ENCODE measurements at places on chromosomes 6 and 20.

DNA sequence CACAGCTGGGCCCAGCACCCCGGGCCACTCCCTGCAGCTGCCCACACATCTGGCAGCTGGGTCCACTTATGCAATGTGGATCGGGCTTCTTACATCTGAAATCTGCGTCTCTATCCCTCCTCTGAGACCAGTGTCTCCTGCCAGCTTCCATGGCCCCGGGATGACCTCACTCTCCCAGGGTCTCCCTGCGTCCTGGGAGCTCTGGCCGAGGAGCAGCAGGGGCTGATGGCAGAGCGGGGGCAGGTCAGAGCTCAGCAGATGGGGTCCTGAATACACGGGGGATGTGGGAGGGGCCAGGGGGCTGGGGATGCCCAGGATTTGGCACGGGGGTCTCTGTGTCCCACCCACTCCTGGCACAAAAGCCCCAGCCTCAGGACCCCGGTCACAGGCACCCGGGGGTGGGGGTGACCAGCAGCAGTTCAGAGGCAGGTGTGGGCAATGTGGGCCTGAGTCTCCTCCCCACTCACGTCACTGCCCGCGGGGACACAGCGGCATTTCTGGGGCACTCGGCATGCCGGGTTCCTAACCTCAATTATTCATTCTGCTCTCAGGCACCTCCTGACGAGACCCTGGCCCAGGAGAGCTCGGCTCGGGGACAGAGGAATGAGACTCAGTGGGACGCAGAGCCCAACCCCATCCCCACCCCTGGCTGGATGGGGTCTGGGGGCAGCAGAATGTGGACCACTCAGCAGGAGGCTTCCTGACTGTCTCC, 16.4 kb downstream of the CHRNA4 start:
- no peak for DNase-seq

DNA sequence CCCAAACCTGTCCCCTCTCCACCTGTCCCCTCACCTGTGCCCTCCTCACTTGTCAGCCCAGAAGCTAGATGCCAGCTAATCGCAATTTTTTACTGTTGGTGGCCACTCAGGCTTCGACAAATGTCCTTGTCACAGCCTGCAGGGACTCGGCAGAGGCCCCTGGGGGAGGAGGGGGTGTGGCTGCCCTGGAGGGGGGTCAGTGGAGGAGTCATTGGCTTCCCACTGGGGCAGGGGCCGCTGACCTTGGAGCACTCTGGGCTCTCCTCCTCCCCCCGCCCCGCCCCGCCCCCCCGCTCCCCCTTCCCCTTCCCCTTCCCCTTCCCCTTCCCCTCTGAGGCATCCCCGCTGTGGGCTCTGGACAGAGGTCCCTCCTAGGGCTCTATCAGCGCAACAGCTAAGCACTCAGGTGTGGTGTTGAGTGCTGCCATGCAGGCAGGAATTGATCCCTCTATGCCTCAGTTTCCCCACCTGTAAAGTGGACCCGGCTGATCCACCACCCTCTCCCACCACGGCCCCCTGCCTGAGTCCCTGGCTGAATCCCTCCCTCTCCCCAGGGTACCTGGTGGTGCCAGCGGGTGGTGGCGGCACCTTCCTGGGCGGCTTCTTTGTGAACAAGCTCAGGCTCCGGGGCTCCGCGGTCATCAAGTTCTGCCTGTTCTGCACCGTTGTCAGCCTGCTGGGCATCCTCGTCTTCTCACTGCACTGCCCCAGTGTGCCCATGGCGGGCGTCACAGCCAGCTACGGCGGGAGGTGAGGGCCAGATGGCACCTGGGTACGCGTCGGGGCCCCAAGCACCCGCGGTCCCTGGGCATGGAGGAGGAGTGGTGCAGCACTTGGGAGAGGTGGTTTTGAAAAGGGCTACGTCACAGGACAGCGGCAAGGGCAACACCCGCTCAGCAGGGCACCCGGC, 23.8 kb downstream of the SLCO4A1 start:
- DNase-seq = no peak

- no peak for DNase-seq
Measured at GRCh38 chr20:47318586-47319516, 37.6 kb downstream of the ZMYND8 start.

GRCh38 chr6:119436583-119436982, 87.0 kb upstream of the MAN1A1 start:
- DNase-seq = no peak

DNA sequence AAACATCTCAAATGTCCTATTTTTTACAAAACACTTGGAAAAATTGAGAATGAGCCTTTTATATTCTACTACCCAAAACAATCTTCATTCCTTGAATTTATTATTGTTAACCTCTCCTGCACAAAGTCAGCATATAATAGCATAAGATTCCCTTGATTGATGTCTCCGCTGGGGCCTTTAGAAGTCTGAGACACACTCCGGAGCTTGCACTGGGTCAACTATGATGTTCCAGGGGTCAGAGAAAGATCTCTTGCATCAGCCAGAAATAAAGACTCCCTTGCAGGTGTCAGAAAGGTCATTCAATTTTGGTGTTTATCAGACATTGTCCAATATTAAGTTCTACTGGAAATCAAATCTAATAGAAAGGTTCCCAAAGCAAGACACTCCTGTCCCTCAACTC, 29.7 kb upstream of the NHSL1 start:
- no peak for DNase-seq

DNA sequence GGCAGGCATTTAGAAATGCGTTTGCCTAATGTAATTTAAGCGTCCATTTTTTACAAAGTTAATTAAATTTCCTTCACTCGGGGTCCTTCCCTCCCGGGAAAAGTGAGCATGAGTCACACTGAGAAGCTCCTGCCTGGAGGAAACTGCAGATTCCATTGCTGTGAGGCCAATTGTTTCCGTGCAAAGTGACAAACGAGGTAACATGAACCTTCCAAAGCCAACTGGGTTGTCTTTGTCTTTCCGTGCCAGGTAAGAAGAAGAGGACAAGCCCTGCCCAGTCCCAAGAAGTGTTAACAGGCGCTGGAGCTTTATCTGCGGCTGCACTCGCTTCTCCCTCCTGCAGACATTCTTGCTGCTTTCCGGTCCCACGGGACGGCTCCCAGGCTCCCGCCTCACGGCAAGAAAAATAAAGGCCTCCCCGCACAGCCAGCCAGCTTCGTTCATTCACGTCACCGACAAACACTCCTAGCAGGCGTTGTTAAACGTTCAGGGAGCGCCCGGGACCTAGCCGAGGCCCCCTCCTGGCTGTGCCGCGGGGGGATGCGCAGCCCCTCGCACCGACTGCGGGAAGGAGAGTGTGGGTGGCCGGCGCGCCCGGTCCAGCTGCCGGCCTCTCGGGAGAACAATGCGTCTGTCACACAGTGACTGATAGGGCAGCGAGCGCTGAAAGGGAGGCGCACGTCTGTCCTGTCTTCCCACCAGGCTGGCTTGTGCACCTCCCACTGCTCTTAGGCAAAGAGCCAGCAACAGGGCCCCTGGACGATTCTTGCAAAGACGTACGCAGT, 61.5 kb upstream of the HDDC2 start:
- no peak for DNase-seq

DNA sequence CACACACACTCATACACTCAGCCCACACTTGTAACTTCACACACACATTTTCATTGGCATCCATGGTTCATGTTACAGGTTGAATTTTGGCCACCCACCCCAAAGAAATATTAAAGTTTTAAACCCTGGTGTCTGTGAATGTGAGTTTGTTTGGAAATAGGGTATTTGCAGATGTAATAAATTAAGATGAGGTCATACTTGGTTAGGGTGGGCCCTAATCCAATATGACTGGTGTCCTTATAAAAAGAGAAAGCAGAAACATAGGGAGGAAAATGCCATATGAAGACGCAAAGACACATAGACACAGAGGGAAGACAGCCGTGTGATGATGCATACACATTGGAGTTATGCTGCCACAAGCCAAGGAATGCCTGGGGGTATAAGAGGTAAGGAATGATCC, 39.7 kb upstream of the HDDC2 start:
- DNase-seq = no peak

DNA sequence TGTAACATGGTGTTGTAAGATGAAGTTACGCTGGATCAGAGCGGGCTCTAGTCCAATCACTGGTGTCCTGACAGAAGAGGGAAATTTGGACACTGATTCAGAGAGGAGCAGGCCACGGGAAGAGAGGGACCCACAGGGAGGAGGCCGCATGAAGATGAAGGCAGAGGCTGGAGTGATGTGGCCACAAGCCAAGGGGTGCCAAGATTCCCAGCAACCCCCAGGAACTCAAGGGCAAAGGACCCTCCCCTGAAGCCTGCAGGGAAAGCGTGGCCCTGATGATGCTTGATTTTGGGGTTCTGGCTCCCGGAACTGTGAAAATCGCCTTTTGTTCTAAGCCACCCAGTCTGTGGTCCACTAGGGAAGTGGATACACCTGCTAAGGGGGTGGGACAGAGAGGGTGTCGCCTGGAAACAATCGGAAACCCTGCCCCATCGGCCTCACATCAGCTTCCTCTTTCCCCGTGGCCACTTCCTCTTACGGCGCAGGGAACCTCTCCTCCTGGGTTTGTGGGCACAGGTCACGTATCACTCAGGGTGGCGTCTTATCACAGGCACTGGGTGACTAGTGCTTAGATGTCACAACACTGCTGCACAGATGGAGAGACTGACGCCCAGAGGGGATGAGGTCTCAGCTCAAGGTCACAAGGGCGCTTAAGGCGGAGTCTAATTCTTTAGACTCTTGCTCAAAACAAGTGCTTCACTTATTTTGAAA, 58.0 kb downstream of the SULF2 start:
- peak; percentile 63 for DNase-seq

DNA sequence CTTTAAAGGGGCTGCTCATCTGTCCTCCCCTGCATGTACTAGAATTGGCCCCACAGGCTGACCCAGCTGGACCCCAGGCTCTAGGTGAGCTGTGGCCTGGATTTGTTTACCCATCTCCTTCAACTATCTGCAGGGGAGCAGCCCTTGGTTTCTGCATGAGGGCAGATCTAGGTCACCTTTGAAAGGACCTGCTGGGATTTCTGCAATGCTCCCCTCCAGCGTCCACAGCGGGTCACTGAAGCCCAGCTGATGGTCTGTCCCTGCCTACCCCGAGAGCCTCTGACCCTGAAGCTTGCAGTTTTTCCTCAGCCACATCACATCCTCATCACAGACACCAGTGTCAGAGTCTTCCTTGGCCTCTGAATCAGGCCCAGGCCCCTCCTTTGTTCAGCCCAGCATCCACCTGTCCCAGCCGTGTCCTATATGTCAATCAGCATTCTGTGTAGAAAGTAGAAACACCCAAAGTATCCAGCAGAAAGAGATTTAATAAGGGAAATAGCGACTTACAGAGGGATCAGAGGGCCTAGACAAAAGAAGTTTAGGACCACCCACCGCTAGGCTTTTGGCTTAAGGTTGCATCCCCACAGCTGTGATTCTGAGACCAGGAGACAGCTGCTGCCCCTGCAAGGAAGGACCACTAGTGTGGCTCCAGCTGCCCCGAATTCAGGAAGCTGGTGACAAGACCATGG, 243.1 kb downstream of the LRFN2 start:
- no peak for DNase-seq

GRCh38 chr20:59152559-59153354, 10.9 kb upstream of the ZNF831 start:
- no peak for DNase-seq

DNA sequence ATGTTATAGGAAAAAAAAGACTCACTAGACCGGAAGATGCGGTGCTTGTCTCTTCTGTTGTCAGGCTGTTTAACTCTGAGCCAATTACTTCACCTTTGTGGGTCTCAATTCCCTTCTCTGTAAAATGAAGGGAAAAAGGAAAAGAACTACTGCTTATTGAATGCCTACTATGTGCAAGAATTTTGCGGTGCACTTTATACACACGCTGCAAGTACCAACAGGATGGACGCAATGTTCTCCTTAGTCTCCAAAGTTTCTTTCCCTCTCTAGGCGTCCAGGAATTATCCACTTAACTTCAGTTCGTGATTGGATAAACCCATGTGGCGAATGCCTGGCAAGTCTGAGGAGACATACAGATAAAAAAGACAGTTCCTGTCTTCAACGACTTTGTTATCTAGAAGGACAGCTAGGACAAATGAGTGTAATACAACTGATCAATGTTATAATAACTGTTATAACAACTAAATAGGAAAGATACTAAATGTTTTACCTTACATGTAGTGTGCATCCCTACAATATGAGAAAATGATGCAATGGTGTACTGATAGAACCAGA, 69.0 kb upstream of the JARID2 start:
- no peak for DNase-seq

DNA sequence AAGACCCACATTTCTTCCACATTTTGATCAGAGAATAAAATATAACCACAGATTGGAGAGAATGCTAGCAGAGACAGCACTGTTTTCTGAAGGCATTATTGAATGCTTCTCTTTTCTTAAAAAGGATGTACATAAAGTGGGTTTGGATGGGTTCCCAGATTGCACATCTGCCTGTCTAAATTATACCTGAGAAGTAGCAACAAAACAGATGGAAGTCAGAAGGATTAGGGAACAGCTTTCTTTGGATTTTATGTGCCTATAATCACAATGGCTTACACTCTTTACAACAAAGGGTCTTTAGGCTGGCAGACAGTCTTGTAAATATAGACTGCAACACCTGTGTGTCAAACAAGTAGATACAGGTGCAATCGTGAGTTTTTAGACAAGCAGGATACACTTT, 622.2 kb upstream of the MANEA start:
- no peak for DNase-seq

DNA sequence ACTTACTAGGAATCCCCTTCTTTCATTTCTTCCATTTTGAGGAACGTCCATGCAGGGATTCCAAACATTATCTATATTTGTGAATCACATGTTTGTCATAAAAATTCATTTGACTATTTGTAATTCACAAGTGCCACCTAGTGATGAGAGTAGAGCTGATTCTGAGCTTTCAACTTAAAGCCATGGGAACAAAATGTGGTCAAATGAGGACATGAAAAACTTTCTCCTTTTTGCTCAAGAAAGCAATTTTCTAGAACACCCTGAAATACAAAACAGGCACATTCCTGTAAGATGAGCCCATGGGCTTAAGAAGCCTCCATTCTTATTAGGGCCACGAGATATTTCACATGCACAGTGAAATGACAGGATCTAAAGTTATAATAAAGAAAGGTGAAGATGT, 12.3 kb downstream of the MAP3K7 start:
- DNase-seq = no peak

DNA sequence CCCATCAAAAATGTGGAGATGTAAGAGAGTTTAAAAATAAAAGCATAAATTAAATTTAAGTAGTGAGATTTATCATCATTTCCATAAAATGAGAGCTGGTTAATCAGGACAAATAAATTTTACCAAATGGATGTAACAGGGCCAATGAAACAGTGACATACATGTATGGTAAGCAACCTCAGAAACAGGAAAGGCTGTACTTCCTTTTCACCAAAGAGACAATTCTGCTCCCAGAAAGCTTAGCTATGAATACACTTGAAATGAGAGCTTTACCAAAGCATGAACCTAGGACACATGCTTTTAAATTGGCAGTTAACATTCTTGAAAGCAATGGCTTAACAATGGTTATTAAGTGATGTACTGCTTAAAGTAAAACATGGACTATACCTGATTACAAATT, 12.1 kb upstream of the UBE2J1 start:
- no peak for DNase-seq
